ENCODE measurements at places on chromosomes 13 and 19. TPM values are rescaled to one million over a fixed set of nuclear protein-coding genes. Genes with fewer than 3 reads are reported as not detected.

DNA sequence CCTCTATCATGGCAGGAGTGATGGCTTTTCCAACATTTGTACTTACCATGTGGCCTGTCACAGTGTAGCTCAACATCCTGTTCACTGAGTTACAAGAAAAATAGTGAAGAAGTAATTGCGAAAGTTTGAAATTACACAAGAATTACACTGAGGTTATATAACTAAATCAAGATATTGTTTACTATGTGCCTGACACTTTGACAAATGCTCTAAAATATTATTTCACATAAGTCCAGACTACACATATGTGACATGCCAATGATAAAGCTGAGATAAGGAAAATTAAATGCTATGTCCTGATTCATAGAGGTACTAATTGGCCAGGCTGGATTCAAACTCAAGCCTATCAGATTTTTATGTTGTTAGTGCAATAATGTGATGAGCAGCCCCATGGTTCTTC is 451.7 kb downstream of the PCDH9 start:
- DNase-seq, result no peak

GRCh38 chr13:39976481-39976880 is 321.0 kb downstream of the COG6 start:
- no peak for DNase-seq

- peak; percentile 37 for DNase-seq
Observed at GRCh38 chr19:33821871-33822270, 25.2 kb downstream of the KCTD15 start.

Gene MRPS12
- 102 TPM for total RNA-seq

- DNase-seq, result peak; percentile 91
Observed at GRCh38 chr19:32104153-32104849, 241.1 kb upstream of the ZNF507 start.

GRCh38 chr19:46394402-46394797 is 19.0 kb downstream of the CCDC8 start:
- DNase-seq, result peak; percentile 39

- DNase-seq, result no peak
Observed at GRCh38 chr13:96032717-96033116, 20.5 kb downstream of the UGGT2 start.

Gene TMEM38A
- 1.0 TPM for total RNA-seq

Gene KLC3
- 1.3 TPM for total RNA-seq

Gene PBX4
- total RNA-seq, result 0.42 TPM

Gene POMP
- 212 TPM for total RNA-seq

DNA sequence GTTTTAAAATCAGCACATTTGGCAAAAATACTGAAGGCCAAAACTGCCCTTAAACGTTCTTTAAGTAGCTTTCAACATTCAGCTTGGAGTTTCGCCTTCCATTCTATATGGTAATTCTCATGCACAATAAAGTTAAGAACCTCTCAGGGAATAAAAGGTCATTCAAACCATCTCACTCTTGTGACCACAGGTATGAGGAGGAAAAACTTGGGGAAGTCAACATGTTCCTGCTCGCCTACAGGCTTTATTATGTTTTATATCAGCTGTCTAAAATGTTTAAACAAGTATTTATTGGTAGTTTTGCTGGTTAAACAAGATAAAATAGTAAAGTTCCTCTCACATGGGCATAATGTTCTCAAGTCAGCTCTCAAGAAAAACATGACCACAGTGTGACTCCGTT is 19.9 kb upstream of the TM9SF2 start:
- no peak for DNase-seq

- DNase-seq, result no peak
Observed at GRCh38 chr13:48138270-48138669, 43.4 kb upstream of the MED4 start.

GRCh38 chr13:29472332-29472961 is 123.0 kb downstream of the SLC7A1 start:
- DNase-seq, result peak; percentile 44

Gene USP12
- total RNA-seq, result 23.8 TPM

GRCh38 chr13:59879281-59879680 is 284.4 kb downstream of the DIAPH3 start:
- DNase-seq, result no peak

GRCh38 chr13:28638756-28639155 is 20.2 kb upstream of the POMP start:
- no peak for DNase-seq

DNA sequence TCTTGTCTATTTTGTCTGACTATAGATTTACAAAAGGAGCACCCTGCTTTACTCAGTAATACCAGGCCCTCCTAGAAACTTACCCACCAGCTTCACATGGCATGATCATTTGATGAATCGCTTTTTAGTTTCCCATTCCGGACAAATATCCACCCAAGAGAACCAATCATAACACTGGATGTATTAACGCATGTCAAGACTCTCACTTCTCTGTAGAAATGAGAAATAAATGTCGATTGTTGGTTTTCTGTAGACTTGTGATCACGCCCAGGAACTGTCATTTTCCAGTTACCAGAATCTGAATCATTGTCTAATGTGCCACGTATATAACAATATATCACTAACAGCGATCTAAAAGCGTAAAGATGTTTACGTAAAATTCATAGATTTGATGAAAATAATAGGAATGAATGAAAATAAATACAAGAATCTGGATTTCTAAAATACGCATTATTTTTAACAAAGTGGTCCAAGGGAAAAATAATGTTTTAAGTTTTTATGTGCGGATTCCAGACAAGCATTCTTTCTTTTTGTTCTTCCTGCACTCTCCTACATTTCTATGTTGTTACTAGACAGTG is 14.0 kb downstream of the CDX2 start:
- DNase-seq, result no peak

GRCh38 chr13:114328034-114328433 is 13.7 kb downstream of the CHAMP1 start:
- no peak for DNase-seq

Gene SYNGR4
- not detected for total RNA-seq

DNA sequence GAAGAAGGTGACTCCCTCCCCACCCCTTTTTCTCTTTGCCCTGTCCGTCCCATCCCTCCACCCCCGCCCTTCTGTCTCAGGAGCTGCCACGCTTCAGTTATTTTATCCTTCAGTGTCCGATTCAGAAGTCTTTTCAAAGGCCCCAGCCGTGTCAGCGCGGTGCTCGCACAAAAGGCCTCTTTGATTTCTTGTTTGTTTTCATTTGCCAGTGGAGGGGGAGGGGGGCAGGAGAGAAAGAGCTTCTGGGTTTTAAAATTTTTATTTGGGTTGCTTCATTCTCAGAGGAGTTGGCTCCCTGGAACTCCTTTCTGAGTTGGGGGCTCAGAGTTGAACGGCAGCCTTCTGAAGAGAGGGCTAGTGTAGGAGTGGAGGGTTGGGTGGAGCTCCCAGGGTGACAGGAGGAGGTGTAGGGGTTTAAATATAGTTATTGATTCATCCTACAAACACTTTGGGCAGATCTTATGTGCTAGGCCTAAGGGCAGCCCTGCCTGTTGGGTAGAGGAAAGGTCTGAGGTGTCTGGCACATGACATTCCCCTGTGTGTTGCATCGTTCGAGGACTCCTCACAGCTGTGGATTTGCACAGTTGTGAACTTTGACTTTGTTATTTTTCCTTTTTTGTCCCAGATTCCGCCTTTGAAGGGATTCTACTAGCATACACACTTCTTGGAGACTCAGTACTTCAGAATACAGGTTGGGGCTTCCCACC is 36.8 kb downstream of the NFIX start:
- DNase-seq, result no peak

DNA sequence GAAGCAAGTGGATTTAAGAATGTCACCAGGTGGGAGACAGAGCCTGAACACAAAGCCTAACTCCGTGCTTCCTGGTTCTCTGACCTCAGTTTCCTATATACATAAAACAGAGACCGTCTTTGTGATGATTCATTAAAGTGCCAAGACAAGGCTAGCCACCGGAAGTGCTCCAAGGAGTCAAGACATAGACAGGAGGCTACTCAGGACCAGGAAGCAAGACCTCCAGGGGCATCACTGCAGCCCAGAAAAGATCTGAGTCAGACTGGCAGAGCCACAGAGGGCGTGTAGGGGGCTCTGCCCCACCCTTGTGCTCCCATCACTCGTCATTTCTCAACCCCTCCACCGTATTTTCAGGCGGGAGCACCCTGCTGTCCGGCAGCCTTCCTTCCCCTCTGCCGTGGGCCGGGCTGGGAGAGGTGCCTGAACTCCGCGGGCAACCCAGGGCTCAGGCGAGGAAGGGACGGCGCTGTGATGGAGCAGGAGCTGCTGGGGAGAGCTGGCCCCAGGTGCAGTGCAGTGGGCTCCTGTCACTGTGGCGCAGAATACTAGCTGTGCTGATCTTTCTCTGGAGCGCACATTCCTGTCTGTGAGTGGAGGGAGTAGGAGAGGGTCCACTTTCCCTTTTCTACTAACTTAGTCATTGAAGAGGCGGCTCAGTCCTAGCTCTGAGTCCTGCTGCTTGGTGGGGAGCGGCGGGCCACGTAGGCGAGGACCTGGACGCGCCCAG is 134.7 kb upstream of the GPR12 start:
- peak; percentile 28 for DNase-seq

DNA sequence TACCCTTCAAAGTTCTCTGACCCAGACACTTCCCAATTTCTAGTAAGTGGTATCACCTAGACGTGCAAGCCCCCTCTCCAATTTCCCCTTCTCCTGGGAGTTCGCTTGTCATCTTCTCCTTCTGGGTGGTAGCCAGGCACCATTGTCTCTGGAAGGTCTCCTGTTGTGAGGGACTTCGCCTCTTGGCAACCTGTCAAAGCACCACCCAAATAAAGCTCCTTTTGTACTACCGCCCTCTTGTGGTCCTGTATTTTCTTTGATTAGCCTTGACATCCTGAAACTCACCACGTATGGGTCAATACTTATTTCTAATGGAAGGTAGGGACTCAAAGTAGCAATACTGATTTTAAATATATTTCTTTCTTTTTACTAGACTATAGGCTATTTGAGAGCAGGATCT is 8.2 kb downstream of the GPC5 start:
- peak; percentile 15 for DNase-seq

- DNase-seq, result no peak
Observed at GRCh38 chr13:45903051-45903813, 51.7 kb upstream of the SIAH3 start.

GRCh38 chr13:39955560-39955959 is 300.1 kb downstream of the COG6 start:
- DNase-seq, result no peak

DNA sequence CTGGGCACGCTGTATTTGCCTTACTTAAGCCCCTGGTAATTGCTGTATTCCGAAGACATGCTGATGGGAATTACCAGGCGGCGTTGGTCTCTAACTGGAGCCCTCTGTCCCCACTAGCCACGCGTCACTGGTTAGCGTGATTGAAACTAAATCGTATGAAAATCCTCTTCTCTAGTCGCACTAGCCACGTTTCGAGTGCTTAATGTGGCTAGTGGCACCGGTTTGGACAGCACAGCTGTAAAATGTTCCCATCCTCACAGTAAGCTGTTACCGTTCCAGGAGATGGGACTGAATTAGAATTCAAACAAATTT is 676 bp downstream of the BRCA2 start:
- no peak for DNase-seq

Gene ZNF793
- 4.5 TPM for total RNA-seq

DNA sequence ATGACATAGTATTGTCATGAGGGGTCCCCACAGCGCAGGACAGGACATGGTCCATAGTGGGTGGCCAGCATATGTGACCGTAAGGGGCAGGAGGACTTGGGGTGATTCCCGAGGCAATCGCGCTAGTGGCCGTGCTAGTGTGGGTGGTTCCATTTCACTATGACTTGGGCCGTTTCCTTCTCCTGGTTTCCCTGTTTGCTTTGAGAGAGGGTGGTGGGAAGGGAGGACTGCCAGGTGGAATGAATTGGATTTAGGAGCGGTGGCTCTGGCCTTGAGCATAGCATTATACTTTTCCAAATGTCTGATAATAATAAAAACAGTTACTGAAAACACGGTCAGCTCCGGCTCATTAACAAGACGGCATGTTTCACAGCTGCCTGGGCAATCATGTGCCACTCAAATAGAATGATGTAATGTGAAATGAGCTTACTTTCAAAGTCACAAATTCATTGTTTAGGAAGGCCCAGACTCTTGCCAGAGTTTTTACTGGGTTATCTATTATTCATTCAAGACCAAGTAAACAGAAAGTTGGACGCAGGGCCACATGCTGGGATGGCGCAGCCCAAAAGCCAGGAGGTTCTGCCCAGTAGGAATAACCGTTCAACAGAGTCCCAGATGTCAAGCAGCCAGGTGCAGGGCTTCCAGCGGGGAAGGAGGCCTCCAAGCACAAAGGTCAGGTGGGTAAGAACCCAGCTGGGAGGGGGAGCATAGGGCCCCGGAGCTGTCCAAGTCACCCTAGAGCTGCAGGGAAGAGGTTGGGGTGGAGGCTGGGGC is 19.6 kb upstream of the SLC15A1 start:
- no peak for DNase-seq

Gene WDR87
- total RNA-seq, result not detected

DNA sequence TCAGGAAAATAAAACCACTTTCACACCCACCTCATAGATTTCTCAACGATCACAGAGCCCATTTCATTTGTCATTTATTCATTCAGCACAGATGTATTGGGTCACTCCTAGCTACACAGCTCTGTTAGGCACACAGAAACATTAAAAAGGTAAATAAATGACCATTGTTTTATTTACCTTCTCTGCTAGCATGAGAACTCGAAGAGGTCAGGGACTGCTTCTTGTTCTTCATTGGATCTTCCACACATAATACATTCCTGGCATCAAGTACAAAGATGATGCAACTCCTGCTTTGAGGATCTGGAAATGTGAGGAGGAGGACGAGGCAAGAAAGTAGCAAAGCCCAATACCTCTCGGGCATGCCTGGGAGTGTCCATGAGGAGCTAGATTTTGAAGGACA is 168.1 kb downstream of the RBM26 start:
- DNase-seq, result no peak

GRCh38 chr13:94065741-94066140 is 413.7 kb downstream of the DCT start:
- DNase-seq, result no peak

DNA sequence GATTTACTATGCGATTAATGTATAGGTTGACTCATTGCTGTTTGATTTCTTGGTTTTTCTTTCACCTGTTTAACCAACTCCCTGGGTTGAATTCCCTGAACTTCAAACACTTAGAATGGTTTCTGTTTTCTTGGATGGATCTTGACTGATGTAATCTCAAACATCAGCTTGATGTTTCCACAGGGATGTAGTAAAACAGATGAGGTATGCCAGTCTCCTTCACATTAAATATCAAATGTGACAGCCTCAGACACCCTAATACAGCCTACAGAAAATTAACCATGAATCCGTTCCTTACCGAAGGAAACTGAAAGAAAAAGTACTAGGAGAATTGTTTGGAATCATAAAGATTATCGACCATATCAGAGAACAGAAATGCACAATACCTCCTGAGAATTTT is 631.2 kb downstream of the GPC5 start:
- DNase-seq, result no peak

GRCh38 chr13:110261166-110262081 is 45.5 kb downstream of the COL4A1 start:
- DNase-seq, result peak; percentile 33

- DNase-seq, result no peak
Observed at GRCh38 chr19:41529484-41530183, 46.3 kb upstream of the CEACAM21 start.

Gene CGB1
- not detected for total RNA-seq

Gene ZNF561
- total RNA-seq, result 16.5 TPM

- DNase-seq, result no peak
Observed at GRCh38 chr19:10222201-10222890, 8.8 kb downstream of the S1PR2 start.

Gene CBLC
- total RNA-seq, result not detected
